A549 treated with RU486 at 1 μM for 4 hours (cell line): ENCODE measurements at places on chromosomes 7 and 10. TPM values are rescaled to one million over a fixed set of nuclear protein-coding genes. Genes with fewer than 3 reads are reported as not detected.

BTAF1 gene
- total RNA-seq: 6.2 to 15.0 TPM (median 13.6 TPM) in 5 replicates

ACTR3C gene
- not detected in 5 replicates for total RNA-seq

RASSF4 gene
- 1.1 to 2.0 TPM (median 1.4 TPM) in 5 replicates for total RNA-seq

RADIL gene
- 0.98 to 2.7 TPM (median 1.9 TPM) in 5 replicates for total RNA-seq

CHAT gene
- not detected in 5 replicates for total RNA-seq

TRA2A gene
- 70.1 to 91.6 TPM (median 73.3 TPM) in 5 replicates for total RNA-seq

FGL2 gene
- total RNA-seq: not detected in 5 replicates

PPP1R9A gene
- total RNA-seq: 2.8 to 4.5 TPM (median 4.3 TPM) in 5 replicates

HMX2 gene
- total RNA-seq: 0.10 to 0.22 TPM (median 0.15 TPM) in 3 of 5 replicates, not detected in the others

SERPINE1 gene
- 868 to 1,053 TPM (median 898 TPM) in 5 replicates for total RNA-seq

ZDHHC4 gene
- total RNA-seq: 46.9 to 61.0 TPM (median 47.5 TPM) in 5 replicates

PARD3 gene
- 72.2 to 95.5 TPM (median 72.9 TPM) in 5 replicates for total RNA-seq

POU6F2 gene
- not detected in 5 replicates for total RNA-seq

TMEM26 gene
- total RNA-seq: 0.03 to 0.26 TPM (median 0.12 TPM) in 4 of 5 replicates, not detected in the other

SEC61G gene
- 225 to 452 TPM (median 365 TPM) in 5 replicates for total RNA-seq

ASB4 gene
- 0.20 to 0.43 TPM (median 0.39 TPM) in 4 of 5 replicates, not detected in the other for total RNA-seq
